ENCODE measurements at places on chromosomes 2 and 18. TPM values are rescaled to one million over a fixed set of nuclear protein-coding genes. Genes with fewer than 3 reads are reported as not detected.

The GALNT14 gene
- 6.8 TPM for total RNA-seq

GRCh38 chr2:173667014-173667413 lies 298.2 kb downstream of the SP3 start:
- DNase-seq: no peak

The HDAC4 gene
- 42.3 TPM for total RNA-seq

GRCh38 chr2:201149064-201149820 lies 33.3 kb downstream of the CFLAR start:
- no peak for DNase-seq

DNA sequence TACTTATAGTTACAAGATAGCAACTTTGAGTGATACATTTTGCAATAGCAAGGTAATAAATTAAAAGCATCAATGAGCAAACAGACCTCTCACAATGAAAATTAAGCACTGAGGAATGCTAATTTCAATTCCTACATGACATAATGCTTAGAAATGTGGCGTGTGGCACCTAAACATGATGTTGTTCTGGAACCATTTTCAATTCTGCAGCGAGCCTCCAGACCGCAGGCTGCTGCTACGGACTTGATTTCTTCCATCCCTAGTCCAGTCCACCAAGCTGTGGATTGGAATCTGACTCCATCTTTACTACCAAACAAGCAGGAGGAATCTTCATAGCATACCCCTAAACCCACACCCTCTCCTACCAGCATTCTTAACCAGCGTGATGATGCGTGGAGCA lies 58.7 kb upstream of the ZNF397 start:
- DNase-seq: no peak

- no peak for DNase-seq
Observed at GRCh38 chr2:160940271-160940670, 220.0 kb upstream of the TANK start.

The IL36RN gene
- not detected for total RNA-seq

DNA sequence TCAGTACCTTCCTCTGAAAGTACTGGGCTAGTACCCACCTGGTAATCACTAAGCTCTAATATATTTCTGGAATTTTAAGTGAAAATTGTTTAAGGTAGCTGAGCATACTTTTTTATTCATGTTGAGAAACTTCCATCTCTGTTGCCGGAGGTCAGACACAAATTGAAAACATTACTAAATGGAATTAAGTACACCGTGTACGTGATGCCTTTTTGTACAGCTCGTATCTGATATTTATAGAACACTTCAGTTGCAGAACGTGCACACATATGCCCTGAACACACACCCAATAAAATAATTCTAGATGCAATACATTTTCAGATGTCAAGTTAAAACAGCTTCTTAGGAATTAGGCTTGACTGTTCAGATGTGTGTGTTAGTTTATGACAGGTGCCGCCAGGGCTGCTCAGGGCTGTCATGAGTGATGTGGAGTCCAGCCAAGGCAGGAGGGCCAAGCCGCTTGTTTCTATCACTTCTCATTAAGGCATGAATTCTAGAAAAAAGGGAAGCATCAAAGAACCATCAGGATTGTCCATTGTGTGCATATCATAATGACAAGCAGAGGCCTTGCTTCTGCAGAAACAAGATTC lies 80.9 kb upstream of the FOSL2 start:
- DNase-seq: no peak

- no peak for DNase-seq
Observed at GRCh38 chr2:241637795-241638660, 535 bp downstream of the ATG4B start.
